ENCODE measurements at places on chromosomes 16 and 17. TPM values are rescaled to one million over a fixed set of nuclear protein-coding genes. Genes with fewer than 3 reads are reported as not detected.

ATP6V0A1 gene
- 93.2 TPM for total RNA-seq

PRSS36 gene
- total RNA-seq, result 1.4 TPM

- no peak for DNase-seq
These were observed 215.7 kb downstream of the IRX3 start for GRCh38 chr16:54070789-54071343.

PLEKHH3 gene
- total RNA-seq, result 30.4 TPM

TNK1 gene
- total RNA-seq, result 14.0 TPM

GRCh38 chr16:13923703-13924298, 3.8 kb downstream of the ERCC4 start:
- DNase-seq, result no peak

DNA sequence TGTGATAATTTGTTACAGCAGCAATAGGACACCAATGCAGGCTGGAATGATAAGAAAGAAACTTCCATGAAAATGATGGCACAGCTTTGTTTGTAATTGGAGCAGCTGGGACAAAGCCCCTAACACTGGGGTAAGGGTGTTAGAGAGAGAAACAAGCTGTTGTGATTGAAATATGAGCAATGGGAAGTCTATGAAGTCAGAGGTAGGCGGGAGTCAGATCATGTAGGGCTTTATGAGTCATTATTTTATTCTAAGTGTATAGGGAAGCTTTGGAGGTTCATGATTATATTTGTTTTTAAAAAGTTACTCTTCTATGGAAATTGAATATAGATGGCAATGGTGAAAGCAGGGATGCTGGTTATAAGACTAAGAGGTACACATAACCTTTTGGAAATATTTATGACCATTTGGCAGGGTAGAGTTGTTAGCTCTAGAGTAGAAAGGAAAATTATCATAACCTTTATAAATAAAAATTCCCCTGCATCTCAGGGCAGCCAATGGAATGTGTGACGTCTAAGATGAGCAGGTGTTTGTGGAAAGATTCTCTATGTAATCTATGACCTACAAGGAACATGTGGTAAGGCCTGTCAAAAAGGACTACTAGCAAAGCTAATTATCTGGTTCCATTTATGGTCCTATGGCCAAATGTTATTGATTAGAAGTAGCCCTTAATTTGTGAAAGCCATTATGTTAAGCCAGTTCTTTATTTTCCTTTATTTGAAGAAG, 85.6 kb downstream of the KCNJ2 start:
- no peak for DNase-seq

DNA sequence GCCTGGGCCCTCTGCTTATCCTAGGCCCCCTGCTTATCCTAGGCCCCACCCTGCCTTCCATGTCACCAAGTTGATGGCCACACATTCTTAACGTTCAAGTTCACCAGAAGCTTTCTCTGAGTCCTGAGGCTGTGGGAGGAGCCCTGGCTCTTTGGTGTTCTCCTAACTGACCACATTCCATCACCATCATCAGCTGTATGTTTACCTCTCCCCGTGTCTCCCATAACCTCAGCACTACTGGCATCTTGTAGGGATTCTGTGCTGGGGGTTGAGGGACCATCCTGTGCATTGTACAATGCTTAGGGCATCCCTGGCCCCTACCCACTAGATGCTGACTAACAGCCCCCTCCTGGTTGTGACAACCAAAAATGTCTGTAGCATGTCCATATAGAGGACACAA, 99.3 kb downstream of the NDE1 start:
- no peak for DNase-seq

DNA sequence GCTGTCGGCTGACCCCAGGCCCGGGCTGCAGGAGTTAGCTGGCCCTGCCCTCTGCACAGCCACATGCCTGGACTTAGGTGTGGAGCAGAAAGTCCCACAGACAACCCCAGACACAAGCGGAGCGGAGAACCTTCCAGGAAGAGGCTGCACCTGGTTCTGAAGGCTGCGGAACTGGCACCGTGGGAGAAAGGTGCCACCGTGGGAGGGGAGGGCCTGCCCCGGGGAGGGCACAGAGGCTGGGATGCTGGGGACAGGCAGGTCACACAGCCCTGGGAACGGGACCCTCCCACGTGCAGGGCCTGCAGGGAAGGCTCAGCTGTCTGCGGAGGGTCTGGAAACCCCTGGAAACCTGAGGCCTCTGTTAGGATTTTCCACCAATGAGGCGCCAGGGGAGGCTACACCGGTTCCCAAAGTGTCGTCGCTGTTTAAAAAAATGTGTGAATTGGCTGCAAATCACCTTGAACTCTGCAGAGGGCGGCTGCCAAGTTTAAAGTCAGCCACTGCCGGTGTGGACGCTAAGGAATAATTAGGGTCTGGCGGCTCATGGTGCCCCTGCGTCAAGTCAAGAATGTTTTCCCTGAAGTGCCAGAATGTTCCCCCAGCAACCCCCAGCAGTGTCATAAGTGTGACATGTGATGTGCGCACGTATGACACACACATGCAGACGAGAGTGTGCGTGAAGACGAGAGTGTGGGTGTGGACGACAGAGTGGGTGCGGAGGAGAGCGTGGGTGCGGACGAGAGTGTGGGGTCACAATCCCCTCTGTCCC, 50.9 kb upstream of the PABPN1L start:
- no peak for DNase-seq

GRIN2C gene
- 120 TPM for total RNA-seq

- DNase-seq, result no peak
These were observed 1.5 kb downstream of the SPOP start for GRCh38 chr17:49676276-49676868.

ANKFY1 gene
- 49.9 TPM for total RNA-seq

- no peak for DNase-seq
These were observed 10.3 kb downstream of the EPN2 start for GRCh38 chr17:19247473-19247872.

DNA sequence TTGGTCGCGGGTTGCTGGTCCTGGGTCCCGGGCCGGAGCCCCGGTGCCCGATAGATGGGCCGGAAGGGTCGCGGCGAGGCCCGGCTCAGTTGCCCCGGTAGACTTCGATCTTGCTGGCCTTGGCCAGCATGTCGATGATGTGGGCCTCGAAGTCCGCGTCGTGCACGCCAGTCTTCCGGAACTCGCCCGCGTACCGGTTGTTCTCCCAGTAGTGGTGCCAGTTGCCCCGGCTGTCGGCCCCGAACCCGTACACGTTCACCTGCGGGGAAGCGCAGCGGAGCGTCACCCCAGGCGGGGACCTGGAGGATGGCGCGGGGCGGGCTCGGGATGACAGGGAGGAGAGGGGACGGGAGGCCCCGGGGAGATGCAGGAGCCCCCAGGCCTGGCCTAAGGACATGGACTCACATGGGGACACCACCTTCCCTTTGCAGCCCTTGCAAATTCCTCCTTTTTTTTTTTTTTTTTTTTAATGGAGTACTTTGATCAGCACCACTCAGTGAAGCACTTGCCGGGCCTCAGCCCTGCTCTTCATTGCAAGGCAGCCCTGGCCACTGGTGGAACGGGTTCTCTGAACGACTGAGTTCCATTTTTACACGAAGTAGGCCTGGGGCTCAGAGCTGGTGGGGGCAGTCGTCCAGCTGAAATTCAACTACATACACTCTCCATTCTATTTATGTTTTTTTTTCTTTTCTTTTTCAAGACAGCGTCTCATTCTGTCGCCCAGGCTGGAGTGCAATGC, 35.1 kb downstream of the DDX19A start:
- DNase-seq, result peak; percentile 41

DNA sequence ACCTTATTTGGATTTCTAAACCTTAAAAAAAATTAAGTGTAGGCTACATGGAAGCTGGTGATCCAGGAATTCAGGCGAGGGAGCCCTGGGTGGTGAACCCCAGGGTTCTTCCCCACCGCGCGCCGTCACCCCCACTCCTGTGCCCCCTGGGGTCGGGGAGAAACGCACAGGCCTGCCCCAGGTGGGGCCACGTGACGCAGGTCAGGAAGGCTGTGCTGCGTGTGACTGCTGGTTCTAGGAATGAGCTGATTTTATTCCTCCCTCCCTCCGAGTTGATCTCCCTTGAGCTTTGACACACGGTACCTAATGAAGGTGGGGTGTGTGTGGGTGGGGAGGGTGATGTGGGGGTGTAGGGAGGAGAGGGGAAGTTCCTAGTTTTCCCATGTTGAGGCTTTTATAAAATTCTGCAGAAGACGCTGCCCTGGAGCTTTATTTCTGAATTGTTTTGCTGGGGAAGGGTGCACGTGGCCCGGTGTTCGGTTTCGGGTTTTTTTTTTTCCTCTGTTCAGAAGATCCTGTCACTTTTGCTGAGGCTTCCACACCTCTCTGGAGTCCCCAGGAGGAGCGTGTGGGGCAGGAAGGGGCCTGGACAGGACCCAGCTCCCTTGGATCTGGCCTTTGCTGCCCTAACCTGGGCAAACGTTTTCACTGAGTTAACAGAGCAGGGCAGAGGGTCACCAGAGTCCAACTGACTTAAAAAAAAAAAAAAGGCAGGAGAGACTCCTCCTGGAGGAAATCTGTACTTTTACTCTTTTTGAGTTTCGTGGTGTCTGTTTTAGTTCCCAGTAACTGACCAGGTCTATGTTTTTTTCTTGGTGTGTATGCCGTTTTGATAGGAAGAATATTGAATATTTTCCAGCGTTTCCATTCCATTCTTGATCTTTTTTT, 55.8 kb upstream of the GSE1 start:
- peak; percentile 58 for DNase-seq

GRCh38 chr16:57020651-57021050, 31.3 kb downstream of the NLRC5 start:
- DNase-seq, result no peak

- no peak for DNase-seq
These were observed 38.7 kb downstream of the ZFPM1 start for GRCh38 chr16:88491560-88492310.

Data from thyroid gland (tissue), 4 donors.